ENCODE measurements at places on chromosomes 3 and 15.

DNA sequence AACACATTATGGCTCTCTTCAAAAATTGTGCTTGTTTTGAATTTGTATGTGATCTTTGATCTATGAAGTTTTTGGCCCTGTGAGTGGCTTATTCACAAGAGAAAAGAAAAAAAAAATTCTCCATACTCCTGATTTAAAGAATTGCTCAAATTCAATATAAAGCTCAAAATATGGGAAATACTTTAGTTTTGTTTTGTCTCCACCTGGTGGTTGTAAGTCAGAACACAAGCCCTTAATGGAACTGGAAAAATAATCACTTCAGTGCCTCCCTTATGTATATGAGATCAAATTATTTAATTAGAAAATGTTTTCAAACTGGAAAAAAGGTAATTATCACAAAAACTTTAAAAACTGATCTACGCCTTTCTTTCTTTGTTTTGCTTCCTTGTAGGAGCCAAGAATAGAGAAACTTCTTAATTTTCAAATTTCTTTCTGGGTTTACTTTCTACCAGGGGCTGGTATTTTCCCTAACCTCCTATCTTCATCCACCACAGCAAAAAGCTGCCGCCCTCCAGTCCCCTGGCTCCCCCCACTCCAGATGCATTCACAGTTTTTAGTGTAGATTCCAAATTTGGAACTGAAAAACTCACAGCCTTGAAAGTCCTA lies 50.6 kb downstream of the SERP1 start:
- no peak for DNase-seq

GRCh38 chr3:42095540-42095939 lies 4.4 kb downstream of the TRAK1 start:
- DNase-seq, result no peak

DNA sequence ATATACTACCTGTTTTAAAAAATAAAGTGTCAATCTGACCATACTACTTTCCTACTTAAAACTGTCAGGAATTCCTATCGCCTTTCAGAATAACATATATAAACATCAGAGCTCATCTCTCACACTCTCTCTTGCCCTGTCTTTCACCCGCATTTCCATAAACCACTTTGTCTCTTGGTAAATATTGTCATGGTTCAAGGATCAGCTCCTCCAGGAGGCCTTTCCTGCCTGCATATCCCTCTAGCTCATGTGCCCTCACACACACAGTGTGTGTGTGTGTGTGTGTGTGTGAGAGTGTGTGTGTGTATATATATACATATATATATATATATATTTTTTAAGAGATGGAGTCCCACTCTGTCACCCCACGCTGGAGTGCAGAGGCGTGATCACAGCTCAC lies 6.7 kb downstream of the SUMF1 start:
- no peak for DNase-seq

GRCh38 chr3:43584043-43584826 lies 37.6 kb downstream of the ANO10 start:
- no peak for DNase-seq

DNA sequence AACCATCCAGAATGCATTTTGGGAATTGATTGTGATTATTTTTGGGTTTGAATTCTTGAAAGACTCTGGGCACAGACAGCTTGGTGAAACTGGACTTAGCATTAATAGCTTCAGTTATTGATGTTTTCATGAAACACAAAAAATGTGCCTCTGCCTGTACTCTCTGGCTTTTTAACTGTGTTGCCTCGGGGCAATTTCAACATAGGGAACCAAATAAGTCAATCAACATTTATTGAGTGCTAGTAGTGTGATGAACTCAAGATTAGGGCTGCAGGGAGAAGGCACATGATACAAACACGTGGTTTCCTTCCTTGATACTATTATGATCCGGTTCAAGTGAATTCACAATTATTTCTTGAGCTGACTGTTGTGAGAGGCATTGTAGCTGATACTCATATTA lies 50.8 kb downstream of the UNC13C start:
- no peak for DNase-seq

- DNase-seq, result no peak
These were observed 217.0 kb downstream of the ZNF621 start for GRCh38 chr3:40741729-40742128.

- no peak for DNase-seq
These were observed 85.4 kb downstream of the ADAMTS17 start for GRCh38 chr15:100256101-100256969.

All from stimulated activated CD4-positive, alpha-beta T cell treated with anti-CD3 and anti-CD28 coated beads, Interleukin-4, amount 100 ng/mL, for 4 hours (primary cell).